ENCODE measurements at places on chromosomes 16 and 17.

DNA sequence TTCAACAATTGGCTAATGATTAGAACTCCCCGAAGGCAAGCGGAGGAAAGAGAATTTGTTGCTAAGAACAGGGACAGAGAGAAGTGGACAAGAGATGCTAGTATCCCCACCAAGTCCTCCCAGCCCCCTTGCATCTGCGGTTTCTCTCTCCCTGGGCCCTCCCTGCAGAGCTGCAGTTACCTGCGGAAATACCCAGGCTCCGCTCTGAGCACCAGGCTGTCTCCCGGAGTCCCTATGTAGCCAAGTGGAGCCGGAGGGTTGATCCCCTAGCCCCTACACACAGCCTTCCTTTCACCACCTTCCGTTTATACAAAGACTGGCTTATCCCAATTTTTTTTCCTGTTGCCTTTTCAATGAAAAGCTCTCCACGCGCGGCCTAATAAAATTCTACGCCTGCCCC lies 834.4 kb downstream of the KCNJ2 start:
- no peak for DNase-seq

DNA sequence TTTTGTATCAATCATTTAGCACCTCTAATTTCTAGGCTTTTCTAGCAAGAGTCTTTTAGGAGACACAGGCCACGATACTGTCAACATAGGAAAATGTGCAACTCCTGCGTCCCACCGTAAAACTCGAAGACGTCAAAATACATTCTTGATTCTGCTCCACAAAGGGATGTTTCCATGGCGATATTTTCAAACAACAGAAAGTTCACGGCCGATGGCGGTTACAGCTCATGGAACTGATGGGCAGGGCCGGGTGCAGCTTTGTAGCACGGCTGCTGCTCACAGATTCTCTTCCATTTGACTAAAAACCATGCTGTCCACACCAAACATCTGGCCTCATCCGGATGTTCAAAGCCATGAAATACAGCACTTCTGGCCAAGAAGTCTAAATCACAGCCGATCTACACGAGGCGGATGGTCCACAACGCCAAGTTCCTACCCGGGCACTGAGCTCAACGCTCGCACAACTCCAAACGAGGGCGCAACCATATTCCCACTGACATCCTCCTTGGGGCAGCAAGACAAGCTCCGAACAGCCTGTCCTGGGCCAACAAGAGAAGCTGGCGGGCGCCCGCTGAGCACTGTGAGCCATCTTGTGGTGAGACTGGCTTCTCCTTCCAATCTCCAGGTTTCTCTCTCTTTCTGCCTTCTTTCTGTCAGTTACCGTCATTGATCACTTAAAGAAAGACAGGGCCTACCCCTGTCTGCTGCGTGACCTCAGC lies 79.8 kb downstream of the ZNF778 start:
- no peak for DNase-seq

DNA sequence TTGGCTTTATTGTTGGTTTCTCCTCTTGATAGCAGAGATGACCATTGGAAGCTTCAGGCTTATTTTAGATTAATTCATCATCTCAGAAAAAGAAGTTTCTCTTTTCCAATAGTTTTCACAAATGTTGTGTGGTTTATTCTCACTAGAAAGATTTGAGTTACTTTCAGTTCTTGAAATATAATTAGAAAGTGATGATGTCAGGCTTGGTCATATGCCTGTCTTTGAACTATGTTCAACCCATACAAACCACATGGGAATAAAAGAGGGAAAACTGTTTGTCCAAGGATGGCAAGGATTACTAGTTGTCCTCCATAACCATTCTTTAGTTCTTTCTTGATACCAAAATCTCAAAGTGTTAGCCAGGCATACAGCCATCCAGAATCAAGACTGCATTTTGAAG lies 3.7 kb upstream of the HS3ST2 start:
- no peak for DNase-seq

GRCh38 chr17:5045496-5045895 lies 10.3 kb upstream of the SLC52A1 start:
- DNase-seq: no peak

DNA sequence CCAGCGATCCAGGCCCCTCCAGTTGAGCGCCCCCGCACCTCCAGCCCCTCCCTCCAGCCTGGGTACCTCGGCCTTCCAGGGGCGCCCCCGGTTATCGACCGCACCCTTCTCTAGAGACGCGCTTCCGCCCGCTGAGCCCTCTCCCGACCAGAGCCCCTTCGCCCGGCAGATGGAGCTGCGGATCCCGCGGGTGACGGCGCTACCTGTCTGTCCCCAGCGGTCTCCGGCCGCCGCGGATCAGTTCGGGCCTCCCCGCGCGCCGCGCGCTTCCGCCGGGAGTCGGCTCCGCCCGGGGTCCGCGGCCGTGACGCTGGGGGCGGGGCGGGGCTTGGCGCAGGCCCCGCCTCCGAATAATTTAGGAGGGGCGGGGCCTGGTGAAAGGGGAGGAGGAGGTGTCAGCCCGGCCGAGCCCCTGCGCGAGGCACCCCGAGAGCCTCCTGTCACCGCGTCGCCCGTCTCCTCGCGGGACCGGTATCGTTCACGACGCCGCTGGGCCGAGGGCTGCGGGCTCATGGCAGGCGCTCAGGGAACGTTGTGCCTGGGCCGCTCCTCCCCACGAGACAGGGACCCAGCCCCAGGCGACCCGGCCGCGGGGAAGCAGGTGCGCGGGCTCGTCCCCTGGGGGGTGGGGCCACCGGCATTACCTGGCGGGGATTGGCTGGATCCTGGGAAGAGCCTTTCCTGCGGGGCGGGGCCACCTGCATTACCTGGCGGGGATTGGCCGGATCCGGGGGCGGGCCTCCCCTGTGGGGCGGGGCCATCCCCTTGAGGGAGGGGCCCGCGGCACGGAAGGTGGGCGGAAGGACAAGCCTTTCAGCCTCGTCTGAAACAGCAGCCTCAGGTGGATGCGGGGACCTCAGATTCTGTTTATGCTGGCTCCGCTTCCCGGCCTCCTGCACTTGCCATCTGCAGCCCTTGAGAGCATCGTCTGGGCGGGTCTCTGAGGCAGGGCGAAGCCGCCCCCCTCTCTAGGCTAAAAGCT lies at the start of gene SPATA2L:
SPATA2L (minus strand) TSS at position 281 of the 982 bp plus-strand sequence. CDS start 473 bp downstream, outside the sequence.
- DNase-seq: peak; percentile 84

DNA sequence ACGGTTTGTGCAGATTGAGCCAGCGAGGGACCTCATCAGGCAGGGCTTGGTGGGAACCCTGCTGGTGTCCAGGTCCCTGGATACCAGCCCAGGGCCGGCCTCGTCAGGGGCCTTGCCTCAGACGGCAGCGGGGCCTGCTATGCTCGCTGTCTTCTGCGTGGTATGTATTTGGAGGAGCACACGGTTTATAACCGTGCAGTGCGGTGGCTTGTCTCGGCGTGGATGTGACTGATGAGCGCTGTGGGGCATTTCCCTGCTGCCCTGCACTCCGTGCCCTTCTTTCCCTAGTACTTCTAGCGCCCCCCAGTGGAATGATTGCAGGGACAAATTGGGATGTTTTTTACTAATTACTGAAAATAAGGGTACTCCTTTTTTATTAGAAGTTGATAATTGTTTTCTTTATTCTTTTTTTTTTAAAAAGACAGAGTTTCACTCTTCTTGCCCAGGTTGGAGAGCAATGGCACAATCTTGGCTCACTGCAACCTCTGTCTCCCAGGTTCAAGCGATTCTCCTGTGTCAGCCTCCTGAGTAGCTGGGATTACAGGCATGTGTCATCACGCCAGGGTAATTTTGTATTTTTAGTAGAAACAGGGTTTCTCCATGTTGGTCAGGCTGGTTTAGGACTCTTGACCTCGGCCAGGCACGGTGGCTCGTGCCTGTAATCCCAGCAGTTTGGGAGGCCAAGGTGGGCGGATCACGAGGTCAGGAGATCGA lies 15.3 kb downstream of the TBCD start:
- no peak for DNase-seq

- no peak for DNase-seq
Measured at GRCh38 chr16:6149031-6149430, 1051.4 kb upstream of the EEF2KMT start.

- DNase-seq: no peak
Measured at GRCh38 chr16:733382-734207, 6.7 kb downstream of the HAGHL start.

DNA sequence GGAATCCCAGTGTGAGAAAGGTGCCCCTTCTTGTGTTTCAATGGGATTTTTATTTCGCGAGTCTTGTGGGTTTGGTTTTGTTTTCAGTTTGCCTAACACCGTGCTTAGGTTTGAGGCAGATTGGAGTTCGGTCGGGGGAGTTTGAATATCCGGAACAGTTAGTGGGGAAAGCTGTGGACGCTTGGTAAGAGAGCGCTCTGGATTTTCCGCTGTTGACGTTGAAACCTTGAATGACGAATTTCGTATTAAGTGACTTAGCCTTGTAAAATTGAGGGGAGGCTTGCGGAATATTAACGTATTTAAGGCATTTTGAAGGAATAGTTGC lies 567 bp downstream of the UBB start:
- no peak for DNase-seq

- no peak for DNase-seq
Measured at GRCh38 chr17:80252871-80253270, 7.8 kb upstream of the RNF213 start.

GRCh38 chr17:7935859-7936258 lies 3.9 kb downstream of the CNTROB start:
- DNase-seq: no peak

GRCh38 chr17:54920819-54921218 lies 20.2 kb downstream of the TOM1L1 start:
- no peak for DNase-seq

GRCh38 chr16:23013484-23013883 lies 135.8 kb downstream of the USP31 start:
- DNase-seq: no peak

DNA sequence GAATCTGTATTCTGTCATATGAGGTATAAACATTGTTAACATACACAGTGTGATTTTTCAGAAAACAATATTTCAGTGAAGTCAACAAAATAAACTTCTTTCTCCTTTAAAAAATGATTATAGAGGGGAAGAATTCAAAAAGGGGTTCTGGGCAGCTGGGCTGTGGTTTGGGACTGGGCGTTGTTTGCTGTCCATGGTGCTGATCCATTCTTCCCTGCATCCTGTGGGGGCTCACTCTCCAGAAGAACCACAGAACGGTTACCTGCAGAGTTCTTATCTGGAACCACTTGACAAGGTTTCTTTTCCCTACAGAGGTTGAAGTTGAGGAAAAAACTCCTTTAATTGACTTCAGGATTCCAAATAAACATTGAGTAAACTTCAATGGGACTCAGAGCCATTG lies 1091.0 kb downstream of the CDH8 start:
- DNase-seq: no peak

DNA sequence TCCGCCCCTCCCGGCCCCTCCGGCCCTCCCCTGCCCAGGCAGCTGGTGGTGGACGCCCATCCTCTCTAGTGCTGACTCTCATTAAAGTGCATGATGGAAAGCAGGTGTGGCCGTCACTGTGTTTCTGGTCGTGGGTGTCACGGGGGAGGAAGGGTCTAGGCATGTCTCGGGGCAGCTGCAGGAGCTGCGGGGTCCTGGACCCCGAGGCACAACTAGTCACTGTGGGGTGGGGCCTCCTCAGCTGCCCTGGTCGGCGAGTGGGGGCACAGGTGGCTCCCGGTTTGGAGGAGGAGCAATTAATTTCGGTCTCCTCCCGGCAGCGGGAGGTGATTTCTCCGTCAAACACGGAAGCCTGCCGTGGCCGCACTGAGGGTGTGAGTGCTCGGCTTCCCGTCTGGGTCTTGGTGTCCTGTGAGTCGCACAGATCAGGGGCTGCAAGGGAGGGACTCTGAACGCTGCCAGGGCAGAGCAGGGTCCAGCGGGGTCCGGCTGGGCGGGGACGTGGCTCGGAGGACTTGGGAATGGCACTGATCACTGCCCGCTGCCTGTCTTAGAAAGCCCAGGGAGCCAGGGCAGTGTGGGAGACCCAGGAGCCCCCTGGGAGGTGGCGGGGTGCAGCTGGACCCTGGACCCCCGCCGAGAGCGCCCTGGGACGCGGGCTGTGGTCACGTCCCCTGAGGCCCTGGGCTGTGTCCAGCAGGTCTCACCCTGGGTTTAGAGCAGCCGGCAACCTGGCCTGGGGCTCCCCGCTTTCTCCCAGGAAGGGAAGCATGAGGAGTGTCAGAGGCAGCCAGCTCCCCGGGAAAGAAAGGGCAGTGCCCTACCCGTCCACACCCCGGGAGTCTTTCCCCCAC lies 3.3 kb downstream of the TPSD1 start:
- no peak for DNase-seq

- no peak for DNase-seq
Measured at GRCh38 chr16:55656691-55657092, 904 bp downstream of the SLC6A2 start.

- DNase-seq: no peak
Measured at GRCh38 chr17:66300956-66301355, 1.5 kb upstream of the PRKCA start.

- peak; percentile 88 for DNase-seq
Measured at GRCh38 chr16:80938004-80938878, 68.4 kb downstream of the CMC2 start.

DNA sequence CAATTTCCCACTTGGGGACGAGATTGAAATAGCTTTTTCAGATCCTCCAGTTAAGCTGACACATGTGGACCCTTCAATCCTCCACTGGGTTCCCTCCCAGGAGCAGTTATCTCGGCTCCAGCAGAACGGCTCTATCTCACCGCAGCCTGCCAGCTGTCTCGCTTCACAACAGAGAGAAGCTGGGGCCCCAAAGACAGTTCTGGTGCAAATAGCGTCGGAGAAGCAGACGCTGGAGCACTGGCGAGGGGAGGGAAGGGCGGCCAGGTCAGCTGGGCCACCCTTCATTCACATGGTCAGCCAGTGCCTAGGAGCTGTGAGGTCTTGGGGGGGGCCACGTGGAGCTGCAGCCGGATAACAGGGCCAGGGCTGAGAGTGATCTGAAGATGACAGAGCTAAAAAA lies 141.3 kb upstream of the SDK2 start:
- no peak for DNase-seq

GRCh38 chr16:72073560-72074230 lies 10.7 kb downstream of the HPR start:
- DNase-seq: peak; percentile 78

- DNase-seq: peak; percentile 64
Measured at GRCh38 chr17:8016632-8017424, 14.4 kb downstream of the GUCY2D start.

GRCh38 chr17:67993153-67993997 lies 2.9 kb downstream of the C17orf58 start:
- peak; percentile 70 for DNase-seq

- DNase-seq: peak; percentile 55
Measured at GRCh38 chr16:10740000-10740844, 3.4 kb upstream of the NUBP1 start.

GRCh38 chr16:30669026-30669902 lies 11.0 kb downstream of the FBRS start:
- no peak for DNase-seq

All from right atrium auricular region (tissue), 2 donors.